ENCODE measurements at places on chromosomes 1 and 21. TPM values are rescaled to one million over a fixed set of nuclear protein-coding genes. Genes with fewer than 3 reads are reported as not detected.

CELA2B gene
- total RNA-seq = not detected

RHOU gene
- 0.14 TPM for total RNA-seq

SPRR3 gene
- total RNA-seq = not detected

OR10Z1 gene
- total RNA-seq = not detected

GPA33 gene
- not detected for total RNA-seq

CYP4B1 gene
- total RNA-seq = not detected

KCNH1 gene
- 6.9 TPM for total RNA-seq

BTF3L4 gene
- 47.4 TPM for total RNA-seq

SRGAP2B gene
- 40.8 TPM for total RNA-seq

AIRE gene
- total RNA-seq = not detected

RNU1-4 gene
- total RNA-seq = under 0.01 TPM

IL20 gene
- not detected for total RNA-seq

OR2L2 gene
- not detected for total RNA-seq

KRTAP11-1 gene
- total RNA-seq = not detected

LRRC39 gene
- not detected for total RNA-seq

LCE2A gene
- total RNA-seq = not detected

DEDD gene
- 22.8 TPM for total RNA-seq

OR14I1 gene
- total RNA-seq = not detected

PKLR gene
- not detected for total RNA-seq

SLC5A9 gene
- total RNA-seq = not detected

LRRC8D gene
- total RNA-seq = 33.8 TPM

MTOR gene
- total RNA-seq = 34.2 TPM

TSTD1 gene
- 148 TPM for total RNA-seq

LAD1 gene
- total RNA-seq = 72.5 TPM

DNAJC28 gene
- total RNA-seq = 0.92 TPM

LCE1B gene
- not detected for total RNA-seq

IL10 gene
- total RNA-seq = not detected

INAVA gene
- total RNA-seq = 84.0 TPM

NAXE gene
- total RNA-seq = 124 TPM

APCS gene
- total RNA-seq = not detected

Measured in epithelial cell of proximal tubule (primary cell).